ENCODE measurements at places on chromosomes 1 and 21. TPM values are rescaled to one million over a fixed set of nuclear protein-coding genes. Genes with fewer than 3 reads are reported as not detected.
A peak's percentile ranks its signal among the peaks of the same experiment; 100 is the strongest.

DNA sequence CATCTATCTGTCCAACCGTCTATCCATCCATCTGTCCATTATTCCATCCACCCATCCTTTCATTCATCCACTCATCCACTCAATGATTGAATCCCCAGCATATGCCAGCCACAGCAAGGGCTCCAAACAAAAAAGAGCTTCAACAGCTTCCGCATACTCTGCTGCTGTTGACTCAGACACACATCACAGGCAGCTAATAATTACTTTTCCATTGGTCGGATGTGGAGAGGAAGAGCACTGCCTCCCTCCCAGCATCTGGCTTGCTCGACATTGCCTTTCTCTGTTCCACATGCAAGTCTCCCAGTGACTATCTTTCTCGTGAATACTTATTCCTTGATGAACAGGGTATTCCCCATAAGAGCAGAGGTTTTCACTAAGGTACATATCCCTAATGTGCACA, 176.5 kb downstream of the HIVEP3 start:
- DNase-seq = no peak

DNA sequence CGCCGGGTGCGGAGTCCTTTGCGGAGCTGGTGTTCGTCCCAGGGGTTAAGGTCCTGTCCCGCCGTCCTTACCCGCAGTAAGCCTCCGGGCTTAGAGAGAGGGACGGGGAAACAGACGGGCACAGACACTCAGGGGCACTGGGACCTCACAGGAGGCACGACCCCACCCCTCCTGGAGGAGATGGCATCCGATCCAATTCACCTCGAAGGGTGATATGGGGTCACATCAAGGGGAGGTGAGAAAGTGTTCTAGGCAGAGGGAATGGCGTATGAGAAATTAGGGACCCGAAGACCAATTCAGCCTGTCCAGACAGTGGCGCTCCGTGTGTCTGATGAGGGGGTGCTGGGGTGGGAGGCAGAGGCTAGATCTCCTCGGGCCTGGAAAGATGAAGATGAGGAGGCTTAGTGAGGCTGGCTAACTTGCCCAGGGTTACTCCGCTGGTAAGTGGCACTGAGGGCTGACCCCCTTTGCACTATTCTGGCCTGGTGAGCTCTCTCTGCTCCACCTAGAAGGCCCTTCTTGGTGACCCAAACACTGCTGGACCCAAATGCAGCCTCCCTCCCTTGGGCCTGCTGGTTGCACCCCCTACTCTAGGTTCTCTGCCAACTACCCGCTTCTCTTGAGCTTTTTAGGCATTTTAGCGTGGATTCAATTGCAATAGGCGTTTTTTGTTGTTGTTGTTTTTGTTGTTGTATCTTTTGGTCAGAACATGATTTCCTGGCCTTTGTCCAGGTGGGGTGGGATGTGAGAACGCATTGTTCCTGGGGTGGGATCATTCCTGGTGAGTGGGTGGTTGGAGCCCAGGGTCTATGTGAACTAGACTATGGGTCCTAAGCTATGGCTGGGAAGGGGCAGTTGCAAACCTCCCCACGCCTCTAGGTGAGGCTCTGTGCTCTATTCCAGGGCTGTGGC, 12.3 kb downstream of the BTBD19 start:
- DNase-seq = no peak

DNA sequence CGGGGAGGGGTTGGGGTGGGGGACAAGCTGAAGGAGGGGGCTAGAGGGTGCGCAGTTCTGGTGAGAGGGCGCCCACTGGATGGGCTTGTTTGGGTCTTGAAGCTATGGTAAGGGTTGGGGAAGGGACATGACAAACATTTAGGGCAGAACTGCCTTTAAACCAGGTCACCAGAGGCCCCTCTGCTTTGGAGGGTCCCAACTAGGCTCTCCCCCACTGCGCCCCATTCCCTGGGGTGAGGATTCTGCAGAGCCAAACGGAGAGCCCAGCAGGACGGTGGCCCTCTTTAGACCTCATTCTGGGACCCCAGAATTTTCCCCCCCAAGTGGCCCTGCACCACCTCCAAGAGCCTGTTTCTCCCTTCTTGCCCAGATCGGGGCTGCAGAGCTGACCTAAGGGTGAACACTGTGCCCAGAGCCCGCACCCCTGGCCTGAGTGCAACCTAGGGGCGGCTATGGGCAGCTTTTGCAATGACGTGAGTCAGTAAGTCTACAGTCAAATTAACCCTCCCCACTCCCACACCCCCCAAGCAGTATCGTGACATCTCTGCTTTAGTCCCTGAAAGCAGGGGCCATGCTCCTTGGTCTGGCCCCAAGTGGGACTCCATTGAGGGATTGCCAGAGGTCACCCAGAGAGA, 593.8 kb downstream of the MATN1 start:
- no peak for DNase-seq

- no peak for DNase-seq
These were observed 2.0 kb upstream of the KRTAP19-7 start for GRCh38 chr21:30563072-30563471.

The OR2T33 gene
- total RNA-seq = not detected

GRCh38 chr1:218474128-218474527, 129.0 kb downstream of the TGFB2 start:
- DNase-seq = no peak

The CHIA gene
- not detected for total RNA-seq

GRCh38 chr1:231939118-231939517, 312.5 kb downstream of the DISC1 start:
- DNase-seq = no peak

- DNase-seq = no peak
These were observed 149.5 kb upstream of the RUNX1 start for GRCh38 chr21:35198565-35198964.

- peak; percentile 81 for DNase-seq
These were observed 5.7 kb downstream of the KRTCAP2 start for GRCh38 chr1:155167166-155168104.

The TNFRSF4 gene
- 94.7 TPM for total RNA-seq

Data from T-helper 17 cell (primary cell).